Neural crest cell (in vitro differentiated cells): ENCODE measurements at places on chromosomes 3 and 15.

GRCh38 chr15:39411102-39411989 lies 169.5 kb upstream of the THBS1 start:
- DNase-seq = no peak

- no peak for DNase-seq
Measured at GRCh38 chr15:70259640-70260508, 162.2 kb upstream of the TLE3 start.

- no peak for DNase-seq
Measured at GRCh38 chr15:78943692-78944091, 1.2 kb downstream of the CTSH start.

GRCh38 chr3:65928110-65928509 lies 110.6 kb downstream of the MAGI1 start:
- DNase-seq = no peak

- no peak for DNase-seq
Measured at GRCh38 chr15:71440489-71441110, 325.3 kb downstream of the THSD4 start.

DNA sequence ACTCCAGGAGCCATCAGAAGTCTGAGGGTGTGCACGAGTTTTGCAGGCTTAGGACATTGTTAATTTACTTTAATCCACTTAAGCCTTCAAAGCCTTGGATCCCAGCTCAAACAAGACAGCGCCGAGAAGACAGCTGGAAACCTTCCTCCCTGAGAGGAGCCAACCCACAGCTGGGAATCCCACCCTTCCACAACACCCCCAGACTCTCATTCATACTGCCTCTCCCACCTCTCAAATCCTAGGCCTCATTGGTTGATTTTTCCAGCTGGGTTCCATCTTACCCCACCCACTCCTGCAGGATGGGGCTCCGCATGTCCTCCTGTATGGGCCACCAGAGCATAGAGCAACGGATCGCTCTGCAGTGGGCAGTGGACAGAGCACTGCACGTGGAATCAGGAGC lies 80.4 kb downstream of the SEMA5B start:
- no peak for DNase-seq

DNA sequence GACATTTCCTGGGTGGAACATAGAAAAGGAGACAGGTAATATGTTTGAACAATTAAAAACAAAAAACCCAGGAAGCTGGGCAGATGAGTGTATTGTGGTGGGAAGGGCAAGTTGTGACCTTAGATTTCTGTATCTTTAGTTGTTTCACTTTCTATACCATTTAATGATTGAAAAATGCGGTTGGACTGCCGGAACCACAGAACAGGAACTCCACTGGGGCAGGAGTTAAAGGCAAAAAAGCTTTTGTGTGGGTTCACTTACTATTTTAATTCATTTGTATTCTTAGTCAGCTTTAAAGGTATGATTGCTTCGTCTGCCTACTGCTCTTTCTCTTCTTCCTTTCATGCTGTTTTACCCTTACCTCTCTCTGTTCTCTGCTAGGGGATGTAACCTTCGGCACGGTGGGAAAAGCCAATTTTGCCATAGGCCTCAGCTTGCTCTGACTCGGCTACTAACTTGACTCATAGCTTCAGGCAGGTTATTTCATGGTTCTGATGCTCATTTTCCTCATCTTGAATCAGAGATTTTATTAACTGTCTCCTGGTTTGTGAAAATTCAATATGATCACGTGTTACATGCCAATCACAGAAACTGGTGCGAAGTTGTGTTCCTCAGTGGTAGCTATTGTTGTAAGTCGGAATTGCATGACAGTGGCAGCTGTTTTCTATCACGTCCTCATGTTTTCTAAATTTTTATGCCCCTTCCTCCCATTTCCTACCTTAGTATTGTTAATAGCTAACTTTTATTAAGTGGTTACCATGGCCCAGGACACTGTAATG lies 1.6 kb upstream of the MCTP2 start:
- no peak for DNase-seq

GRCh38 chr3:12869035-12869621 lies 27.8 kb upstream of the RPL32 start:
- DNase-seq = peak; percentile 76

GRCh38 chr3:69540706-69541581 lies 155.1 kb upstream of the FRMD4B start:
- peak; percentile 2 for DNase-seq

- no peak for DNase-seq
Measured at GRCh38 chr15:56523521-56523920, 58.6 kb upstream of the MNS1 start.

- no peak for DNase-seq
Measured at GRCh38 chr3:113231827-113232253, 20.5 kb downstream of the BOC start.

- no peak for DNase-seq
Measured at GRCh38 chr15:39242345-39242744, 338.5 kb upstream of the THBS1 start.

DNA sequence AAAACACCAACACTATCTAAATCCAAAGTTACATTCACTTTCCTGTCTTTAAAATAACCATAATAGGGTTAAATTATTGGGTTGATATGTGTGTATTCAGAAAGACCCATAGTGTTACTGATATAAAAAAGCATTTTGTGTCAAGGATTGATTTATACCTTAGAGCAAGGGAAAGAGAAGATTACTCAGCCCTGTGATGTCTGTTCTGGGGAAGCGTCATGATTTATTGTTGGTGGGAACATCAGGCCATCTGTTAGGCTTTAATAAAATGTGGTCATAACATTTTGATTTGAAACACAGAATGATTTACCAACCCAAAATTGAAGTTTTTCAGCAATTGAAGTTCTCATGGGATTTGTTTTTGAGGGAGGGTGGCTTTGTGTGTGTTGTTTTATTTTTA lies 33.2 kb downstream of the SIDT1 start:
- DNase-seq = no peak

DNA sequence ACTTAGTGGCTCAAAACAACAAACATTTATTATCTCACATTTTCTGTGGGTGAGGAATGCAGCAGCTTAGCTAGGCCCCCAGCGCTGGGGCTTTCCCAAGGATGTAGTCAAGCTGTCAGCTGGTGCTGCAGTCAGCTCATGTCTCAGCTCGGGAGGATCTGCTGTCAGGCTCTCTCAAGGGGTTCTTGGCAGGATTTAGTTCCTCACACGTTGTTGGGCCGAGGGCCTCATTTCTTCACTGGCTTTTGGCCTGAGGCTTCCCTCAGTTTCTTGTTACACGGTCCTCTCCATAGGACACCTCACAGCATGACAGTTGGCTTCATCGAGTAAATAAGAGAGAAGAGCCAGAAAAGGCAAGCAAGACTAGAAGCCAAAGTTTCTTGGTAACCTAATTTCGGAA lies 13.7 kb upstream of the U2SURP start:
- no peak for DNase-seq

DNA sequence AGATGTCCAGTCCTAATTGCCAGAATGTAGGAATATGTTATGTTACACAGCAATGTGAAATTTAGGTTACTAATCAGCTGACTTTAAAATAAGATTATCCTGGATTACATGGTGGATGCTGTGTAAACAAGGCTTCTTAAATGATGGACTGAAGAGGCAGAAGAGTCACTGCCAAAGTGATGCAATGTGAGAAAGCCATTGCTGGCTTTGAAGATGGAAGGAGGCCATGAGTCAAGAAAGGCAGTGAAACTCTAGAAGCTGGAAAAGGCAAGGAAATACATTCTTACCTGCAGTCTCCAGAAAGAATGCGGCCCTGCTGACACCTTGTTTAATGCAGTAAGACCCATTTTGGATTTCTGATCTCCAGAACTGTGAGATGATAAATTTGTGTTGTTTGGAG lies 179.1 kb upstream of the ZPLD1 start:
- no peak for DNase-seq

GRCh38 chr3:149511040-149511626 lies 36.6 kb downstream of the TM4SF4 start:
- no peak for DNase-seq

DNA sequence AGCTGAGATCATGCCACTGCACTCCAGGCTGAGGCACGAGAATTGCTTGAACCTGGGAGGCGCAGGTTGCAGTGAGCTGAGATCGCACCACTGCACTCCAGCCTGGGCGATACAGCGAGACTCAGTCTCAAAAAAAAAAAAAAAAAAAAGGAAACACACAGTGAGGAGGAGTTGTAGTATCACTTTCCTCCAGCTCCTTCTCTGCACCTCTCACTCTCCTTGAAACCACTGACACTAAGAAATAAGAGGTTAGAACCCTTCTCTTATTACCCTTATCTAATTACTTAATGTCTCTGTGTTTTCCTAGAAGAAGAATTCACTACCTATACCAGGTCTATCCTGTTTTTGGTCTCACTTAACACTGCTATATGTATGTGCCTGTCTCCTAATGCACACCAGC lies 31.7 kb downstream of the RAB27A start:
- no peak for DNase-seq

DNA sequence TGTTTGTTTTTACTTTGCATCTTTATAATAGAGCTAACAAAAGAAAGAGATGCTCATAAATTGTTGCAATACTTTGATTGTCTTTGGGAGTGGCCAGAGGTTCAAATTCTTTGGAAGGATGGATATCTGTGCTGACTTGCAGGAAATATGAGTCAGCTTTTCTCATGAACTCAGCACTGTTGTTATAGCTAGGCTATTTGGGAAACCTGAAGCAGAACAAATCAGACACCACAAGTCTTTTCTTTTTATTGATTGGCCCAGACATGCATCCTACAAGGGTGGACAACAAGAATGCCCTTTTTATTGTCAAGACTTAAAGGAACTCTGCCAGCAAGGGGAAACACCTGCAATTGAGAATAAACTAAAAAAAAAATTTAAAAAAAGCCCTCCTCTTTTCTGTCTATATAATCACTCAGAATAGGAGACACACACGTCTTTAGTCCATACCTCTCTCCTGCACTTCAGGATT lies 4.6 kb upstream of the DENND4A start:
- no peak for DNase-seq

DNA sequence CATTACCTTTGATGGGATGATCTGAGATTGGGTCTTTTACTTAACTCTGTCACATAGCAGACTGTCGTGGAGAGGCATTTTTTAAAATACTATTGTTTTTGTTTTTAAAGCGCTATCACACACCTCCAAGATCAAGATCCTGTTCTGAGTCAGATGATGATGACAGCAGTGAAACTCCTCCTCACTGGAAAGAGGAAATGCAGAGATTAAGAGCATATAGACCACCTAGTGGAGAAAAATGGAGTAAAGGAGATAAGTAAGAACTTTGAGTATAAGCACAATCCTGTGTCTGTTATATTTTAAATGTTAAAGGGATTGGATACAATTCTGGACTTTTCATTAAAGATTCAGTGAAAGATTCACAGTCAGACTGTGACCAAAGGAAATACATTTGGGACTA lies 18.4 kb upstream of the ZBTB47 start:
- DNase-seq = no peak

GRCh38 chr15:35244227-35244626 lies 159.1 kb upstream of the NANOGP8 start:
- no peak for DNase-seq

DNA sequence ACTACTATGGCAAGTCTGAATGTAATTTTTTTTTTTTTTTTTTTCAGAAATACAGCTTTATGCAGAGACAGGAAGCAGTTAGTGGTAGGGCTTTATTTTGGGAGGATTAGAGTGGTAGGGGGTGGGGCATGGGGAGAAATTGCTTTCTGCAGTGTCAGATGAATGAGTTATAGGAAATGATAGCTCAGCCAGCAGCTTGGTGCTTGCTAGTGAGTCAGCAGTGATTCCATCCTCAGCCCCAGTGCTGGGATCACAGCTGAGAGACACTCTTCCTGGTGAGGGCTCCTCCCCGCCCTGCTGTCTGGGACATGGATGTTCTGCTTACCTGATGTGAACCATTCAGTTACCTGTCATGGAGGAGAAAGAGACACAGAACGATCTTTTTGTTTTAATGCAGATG lies 39.6 kb downstream of the SEMA6D start:
- no peak for DNase-seq

- no peak for DNase-seq
Measured at GRCh38 chr15:70375586-70375985, 277.9 kb upstream of the TLE3 start.

DNA sequence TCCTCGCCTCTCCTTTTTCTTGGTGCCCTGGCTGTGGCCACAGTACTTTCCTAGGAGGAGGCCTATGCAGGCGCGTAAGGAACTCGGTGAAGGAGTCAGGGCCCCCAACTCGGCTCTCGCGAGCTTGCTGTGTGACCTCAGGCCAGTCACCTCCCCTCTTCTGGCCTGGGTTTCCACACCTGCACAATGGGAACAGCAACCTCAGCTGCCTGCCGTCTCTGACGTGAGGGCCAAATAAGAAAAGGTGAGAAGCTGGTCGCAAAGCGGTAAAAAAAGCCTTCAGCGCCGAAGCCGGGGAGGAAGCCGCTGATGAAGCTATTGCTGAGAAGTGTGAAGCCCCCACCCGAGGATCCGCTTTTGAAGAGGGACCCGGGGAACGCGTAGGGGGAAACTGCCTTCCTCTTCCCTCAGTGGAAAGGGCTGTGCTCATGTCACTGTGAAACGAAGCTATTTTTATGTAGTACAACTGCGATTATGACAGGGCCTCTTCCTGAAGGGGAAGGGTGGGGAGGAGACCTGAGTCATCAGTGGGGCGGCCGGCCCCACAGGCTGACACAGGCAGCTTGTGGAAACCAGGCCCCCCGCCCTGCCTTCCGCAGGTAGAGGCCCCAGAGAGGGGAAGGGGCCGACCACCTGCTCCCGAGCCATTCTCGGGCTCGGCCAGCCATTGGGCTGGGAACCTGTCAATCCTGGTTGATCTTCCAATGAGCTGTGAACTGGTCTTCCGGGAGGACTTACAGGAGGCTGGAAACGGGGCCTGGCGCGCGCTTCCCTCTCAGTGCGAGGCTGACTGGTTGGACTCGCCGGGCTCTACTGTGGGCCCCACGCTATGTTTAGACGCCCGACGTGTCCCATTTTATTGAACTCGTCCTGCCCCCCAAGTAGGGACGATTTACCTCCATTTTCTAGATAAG lies 18.0 kb upstream of the ANKDD1A start:
- DNase-seq = peak; percentile 82

DNA sequence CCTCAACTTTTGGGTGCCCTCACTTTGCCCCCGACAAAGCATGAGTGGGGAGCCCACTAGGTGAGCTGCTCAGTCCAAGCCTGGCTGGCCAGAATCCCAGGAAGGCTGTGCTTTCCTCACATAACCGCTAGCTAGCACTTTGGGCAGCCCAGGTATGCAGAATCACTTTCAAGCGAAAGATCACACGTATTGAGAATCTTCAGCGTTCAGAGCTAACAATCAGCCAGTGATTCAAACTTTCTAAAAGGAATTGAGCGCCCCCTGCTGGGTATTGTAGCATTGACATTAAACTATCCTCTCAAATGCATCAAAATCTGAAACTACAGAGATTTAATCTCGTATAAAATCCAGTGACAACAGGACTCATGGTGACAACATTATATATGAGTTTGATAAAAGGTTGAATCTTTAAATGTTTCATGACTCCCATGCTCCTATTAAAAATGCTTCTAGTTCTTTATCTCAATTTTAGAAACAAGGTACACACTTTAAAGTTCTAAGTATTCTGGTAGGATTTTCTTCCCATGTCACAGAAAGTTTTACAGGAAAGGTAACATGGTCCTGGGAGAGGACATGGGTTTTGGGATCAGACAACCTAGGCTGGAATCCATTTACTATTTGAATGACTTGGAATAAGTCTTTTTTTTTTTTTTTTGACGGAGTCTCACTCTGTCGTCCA lies 11.8 kb downstream of the ANAPC13 start:
- peak; percentile 92 for DNase-seq

- DNase-seq = peak; percentile 44
Measured at GRCh38 chr15:31280046-31280830, 46.4 kb upstream of the KLF13 start.
